ENCODE measurements at places on chromosomes 6 and 20. TPM values are rescaled to one million over a fixed set of nuclear protein-coding genes. Genes with fewer than 3 reads are reported as not detected.

Gene SNX21
- 14.1 TPM for total RNA-seq

Gene DAAM2
- 0.17 TPM for total RNA-seq

Gene SRSF12
- 0.54 TPM for total RNA-seq

Gene GDAP1L1
- not detected for total RNA-seq

Gene ELOVL2
- not detected for total RNA-seq

Gene GMEB2
- 9.3 TPM for total RNA-seq

Gene CRISP3
- total RNA-seq, result not detected

Gene NFS1
- 28.8 TPM for total RNA-seq

Gene CAPN11
- not detected for total RNA-seq

Gene ASIP
- total RNA-seq, result not detected

Gene ELMO2
- 29.6 TPM for total RNA-seq

Gene SYNCRIP
- 47.8 TPM for total RNA-seq

Gene PABPC1L
- 62.7 TPM for total RNA-seq

Gene TNFRSF6B
- 34.8 TPM for total RNA-seq

Gene C6orf58
- total RNA-seq, result not detected

Gene HLA-DRA
- total RNA-seq, result not detected

Measured in mammary epithelial cell (primary cell).